ENCODE measurements at places on chromosomes 3 and 15.
A peak's percentile ranks its signal among the peaks of the same experiment; 100 is the strongest.

- DNase-seq: peak; percentile 79
These were observed 45.5 kb upstream of the KLHL25 start for GRCh38 chr15:85840079-85840801.

DNA sequence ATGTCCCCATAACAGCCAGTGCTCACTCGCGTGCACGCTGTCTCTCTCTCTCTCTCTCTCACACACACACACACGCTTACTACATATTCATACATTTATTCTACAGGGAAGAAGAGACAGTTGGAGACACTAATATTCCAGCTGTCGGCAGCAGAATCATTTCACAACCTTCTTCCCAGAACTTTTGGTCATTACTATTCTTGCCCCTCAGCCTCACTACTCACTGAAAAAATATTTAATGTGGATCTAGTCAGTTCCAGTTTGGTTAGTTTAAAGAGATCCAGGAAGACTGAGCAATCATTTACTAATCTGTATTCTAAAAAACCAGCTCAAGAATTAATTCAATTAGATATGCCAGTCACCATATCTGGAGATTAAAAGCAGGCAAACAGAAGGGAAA, 394.9 kb downstream of the PTPRG start:
- DNase-seq: no peak

- DNase-seq: no peak
These were observed 12.6 kb upstream of the PLXND1 start for GRCh38 chr3:129618901-129619671.

DNA sequence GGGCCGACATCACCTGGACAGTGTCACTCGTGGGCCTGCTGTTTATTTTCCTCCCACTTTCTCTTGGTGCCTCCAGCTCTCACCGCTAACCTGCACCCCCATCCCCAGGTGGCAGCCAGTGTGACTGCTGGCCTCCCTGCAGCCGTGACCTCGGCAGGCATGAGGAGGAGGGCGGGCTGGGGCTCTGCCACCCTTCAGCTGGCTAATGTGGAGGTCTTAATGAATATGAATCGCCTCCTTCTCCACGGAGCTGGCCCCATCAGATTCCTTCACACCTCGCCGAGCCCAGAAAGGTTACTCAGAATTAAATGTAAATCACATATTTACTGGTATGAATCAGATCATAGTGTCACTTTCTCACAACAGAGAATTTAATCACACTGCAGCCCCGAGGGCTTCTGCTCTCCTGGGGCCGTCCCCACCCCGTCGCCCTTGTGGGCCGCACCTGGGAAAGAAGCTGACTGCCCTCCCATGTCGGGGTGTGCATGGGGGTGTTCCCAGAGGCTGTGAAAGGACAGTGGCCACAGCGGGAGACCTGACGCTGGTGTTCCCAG, 171.1 kb upstream of the TLE3 start:
- DNase-seq: no peak

DNA sequence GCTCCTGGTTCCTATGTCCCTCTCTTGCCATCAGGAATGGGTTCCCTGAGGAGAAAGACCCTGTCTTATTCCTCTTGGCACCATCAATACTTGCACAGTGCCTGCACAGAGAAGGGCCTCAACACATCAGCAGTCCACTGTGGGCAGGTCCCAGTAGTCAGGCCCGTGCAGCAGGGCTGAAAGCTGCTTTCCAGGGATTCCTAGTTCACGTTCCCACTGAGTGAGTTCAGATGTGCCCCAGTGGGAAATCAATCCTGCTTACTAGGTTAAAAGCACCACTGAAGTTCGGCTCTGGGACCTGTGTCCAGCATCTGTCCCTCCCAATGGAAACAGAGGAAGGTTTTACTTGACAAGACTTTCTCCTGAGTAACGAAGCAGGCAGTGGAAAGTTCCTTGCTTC, 15.7 kb downstream of the RAB43 start:
- DNase-seq: no peak

- DNase-seq: no peak
These were observed 436.4 kb upstream of the RBMS3 start for GRCh38 chr3:28844298-28845005.

GRCh38 chr3:172044833-172045585, 5.6 kb downstream of the FNDC3B start:
- no peak for DNase-seq

DNA sequence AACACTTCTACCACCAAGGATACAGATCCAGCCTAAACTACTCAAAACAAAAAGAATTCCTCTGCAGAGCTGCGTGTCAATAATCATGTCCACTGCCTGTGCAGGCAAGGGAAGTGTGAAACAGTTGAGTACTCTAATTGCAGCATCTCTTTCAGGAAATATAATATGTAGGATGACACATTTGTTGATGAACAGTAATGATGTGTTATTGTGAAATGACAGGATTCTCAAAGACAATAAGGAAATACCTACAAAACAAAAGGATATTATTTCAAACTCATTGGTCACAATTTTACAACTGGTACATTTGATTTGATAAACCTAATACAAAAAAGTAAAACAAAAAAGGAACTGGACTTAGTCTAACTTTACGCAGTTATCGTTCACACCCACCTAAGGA, 4.4 kb downstream of the SPG11 start:
- DNase-seq: no peak

DNA sequence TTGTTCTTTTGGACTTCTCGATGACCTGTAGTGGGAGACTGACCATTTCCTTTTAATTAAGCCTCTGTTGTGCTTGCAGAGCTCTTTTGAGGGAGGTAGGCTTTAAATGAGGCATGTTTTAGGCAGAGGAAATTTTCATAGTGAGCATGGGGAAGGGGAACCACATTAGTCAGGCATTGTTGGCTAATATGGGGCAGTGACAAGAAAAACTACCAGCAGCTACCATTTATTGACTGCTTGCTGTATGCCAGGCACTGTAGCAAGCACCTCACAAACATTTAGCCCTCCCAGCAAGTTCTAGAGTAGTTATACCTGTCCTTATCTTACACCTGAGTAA, 10.9 kb downstream of the ATG7 start:
- DNase-seq: no peak

- no peak for DNase-seq
These were observed 59.9 kb downstream of the OXSM start for GRCh38 chr3:25849641-25850385.

DNA sequence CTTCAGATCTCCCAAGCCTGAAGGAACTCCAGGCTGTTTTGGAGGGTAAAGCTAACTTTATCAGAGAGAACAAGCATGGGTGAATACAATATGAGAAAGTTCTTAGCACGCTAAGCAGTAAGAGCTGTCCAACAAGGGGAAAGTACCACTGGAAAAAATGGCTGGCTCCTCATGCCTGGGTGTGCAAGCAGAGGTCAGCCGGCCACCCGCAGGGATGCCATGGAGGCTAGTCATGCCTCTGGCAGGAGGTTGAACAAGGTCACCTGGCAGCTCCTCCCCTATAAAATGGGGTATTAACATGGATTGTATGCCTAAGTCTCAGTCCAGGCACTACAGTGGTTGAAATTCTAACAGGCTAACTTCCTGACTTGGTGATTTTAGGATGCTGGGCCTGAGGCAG, 75.4 kb upstream of the SLC6A1 start:
- DNase-seq: no peak

DNA sequence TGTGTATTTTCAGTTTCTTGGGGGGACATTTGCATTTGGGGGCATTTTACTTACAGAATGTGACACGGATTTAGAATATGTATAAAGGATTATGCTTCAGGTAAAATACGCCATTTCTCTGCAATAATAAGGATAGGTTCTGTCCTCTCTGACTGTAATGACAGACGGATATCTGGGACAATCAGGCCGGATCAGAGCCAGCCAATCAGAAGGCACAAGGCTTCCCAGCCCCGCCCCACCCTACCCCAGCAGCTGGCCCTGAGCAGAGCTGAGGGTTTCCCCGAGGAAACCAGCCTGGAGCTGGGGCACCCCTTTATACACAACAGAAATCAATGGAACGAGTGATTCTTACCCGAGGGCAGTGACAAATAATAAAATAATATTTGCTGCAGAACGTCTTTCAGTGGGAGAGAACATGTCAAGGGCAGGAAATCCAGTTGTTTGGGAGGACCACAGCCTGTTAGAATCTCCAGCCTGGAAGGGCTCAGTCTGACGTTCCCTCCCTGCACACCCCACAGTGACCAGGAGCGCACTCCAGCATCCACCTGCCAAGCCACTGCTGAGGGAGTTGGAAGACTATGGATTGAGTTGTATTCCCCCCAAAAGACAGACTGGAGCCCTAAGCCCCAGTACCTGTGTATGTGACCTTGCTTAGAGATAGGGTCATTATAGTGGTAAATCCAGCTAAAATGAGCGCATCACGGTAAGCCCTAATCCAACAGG, 30.3 kb upstream of the SEC13 start:
- no peak for DNase-seq

DNA sequence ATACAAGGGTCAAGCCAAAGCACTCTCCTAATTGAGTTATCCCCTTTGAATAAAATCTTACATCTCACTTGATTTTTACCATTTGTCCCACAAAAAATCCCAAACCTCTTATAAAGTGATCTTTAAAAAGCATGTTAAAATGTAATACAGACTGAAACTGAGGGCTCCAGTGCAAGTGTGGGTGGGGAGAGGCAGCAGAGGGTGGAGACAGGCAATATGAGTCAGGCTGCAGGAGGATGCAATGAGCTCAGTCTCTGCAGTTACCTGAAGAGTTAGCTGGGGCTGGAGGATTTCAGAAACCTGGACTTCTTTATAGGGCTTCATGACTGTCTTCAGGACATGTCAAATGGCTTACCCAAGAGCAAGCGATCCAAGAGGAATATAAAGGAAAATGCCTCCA, 14.2 kb upstream of the COLQ start:
- peak; percentile 43 for DNase-seq

DNA sequence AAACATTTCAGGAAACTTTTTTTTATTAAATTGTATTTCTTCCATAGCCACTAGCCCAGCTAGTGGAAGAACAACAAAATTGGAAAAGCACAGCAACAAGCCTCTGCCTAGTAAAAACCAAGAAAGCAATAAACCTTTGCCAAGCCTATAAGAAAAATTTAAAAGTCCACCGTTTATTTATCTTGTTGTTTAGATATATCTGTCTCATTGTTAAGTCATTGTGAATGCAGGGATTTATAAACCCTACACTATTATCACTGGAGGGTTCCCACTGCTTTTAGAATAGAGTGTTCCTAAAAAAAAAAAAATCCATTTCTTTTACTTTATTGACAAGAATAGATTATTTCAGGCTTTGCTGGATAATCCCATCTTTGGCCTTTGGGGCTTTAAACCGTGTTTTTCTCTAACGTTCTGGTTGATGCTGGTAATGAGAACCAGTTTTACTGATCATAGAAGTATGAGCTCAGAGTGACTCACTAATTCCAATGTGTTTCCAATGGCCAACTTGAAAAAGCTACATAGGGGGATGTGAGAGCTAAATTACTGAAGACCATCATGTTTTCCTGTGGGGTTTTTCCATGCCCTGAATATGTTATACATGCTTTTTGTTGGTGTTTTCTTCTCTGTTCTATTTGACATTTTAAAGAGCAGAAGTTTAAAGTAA, 634.1 kb downstream of the RBMS3 start:
- DNase-seq: no peak

- no peak for DNase-seq
These were observed 85.0 kb downstream of the CCNL1 start for GRCh38 chr3:157074981-157075380.

DNA sequence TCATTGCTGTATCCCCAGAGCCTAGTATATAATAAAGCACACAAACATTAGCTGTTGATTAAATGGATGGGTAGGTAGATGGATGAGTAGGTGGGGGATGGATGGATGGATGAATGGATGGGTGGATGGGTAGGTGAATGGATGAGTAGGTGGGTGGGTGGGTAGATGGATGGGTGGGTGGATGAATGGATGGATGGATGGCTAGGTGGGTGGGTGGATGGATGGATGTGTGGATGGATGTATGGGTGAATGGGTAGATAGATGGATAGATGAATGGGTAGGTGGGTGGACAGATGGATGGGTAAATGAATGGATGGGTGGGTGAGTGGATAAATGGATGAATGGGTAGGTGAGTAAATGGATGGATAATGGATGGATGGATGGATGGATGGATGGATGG, 30.2 kb upstream of the NSMCE3 start:
- no peak for DNase-seq

GRCh38 chr15:29857221-29857789, 35.0 kb upstream of the TJP1 start:
- no peak for DNase-seq

GRCh38 chr3:48598323-48599076, 3.4 kb upstream of the COL7A1 start:
- no peak for DNase-seq

DNA sequence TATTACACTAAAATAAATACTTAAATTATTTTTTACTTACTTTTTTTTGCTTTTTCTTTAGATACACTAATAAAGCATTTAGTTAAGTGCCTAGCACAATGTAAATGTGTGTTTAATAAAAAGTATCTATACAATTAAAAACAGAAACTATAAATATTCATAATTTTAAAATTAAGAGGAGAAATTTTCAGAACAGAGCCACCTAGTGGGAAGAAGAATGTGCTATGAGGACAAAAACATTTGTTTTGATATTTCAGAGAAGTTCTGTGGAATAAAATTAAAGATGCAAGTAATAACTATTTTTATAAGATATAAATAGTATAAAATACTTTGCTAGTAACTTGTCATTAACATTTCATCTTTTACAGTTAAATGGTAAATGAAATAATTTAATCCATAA, 33.6 kb upstream of the PLSCR5 start:
- DNase-seq: no peak

- DNase-seq: no peak
These were observed 59.7 kb upstream of the GK5 start for GRCh38 chr3:142285083-142285517.

DNA sequence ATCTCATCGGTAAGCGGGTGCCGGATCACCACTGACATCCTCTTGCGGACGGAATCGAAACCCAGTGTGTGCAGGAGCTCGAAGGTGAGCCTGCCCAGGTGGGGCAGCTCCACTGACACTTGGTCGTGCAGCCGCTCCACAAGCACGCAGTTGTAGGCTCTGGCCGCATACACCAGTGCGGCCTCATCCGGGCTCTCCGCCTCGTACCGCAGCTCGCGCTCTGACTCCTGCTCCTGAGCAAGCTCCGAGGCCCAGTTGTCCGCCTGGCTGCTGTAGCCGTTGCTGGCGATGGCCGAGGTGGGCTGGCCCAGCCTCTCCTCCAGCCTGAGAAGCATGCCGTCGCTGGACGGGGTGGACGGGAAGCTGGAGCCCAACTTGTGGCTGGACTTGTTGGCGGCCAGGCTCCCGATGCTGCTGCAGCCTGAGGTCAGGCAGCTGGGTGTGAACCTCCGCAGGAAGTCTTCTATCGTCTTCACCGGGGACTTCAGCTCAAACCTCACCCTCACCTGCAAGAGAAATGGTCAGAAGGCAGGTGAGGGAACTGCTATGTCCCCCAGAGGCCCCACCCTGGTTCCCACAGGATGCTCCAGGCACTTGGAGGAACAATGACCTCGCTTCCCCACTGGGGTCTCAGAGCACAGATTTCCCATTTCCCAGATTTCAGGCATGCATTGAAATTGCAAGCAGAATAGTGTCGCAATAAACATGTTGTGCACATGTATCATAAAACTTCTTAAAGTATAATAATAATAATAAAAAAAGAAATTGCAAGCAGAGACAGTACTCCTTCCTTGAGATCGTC, 149.2 kb downstream of the ATP10A start:
- no peak for DNase-seq
